ENCODE measurements at places on chromosomes 16 and 17.

GRCh38 chr16:27362570-27363245 lies 39.3 kb upstream of the IL21R start:
- no peak for DNase-seq

DNA sequence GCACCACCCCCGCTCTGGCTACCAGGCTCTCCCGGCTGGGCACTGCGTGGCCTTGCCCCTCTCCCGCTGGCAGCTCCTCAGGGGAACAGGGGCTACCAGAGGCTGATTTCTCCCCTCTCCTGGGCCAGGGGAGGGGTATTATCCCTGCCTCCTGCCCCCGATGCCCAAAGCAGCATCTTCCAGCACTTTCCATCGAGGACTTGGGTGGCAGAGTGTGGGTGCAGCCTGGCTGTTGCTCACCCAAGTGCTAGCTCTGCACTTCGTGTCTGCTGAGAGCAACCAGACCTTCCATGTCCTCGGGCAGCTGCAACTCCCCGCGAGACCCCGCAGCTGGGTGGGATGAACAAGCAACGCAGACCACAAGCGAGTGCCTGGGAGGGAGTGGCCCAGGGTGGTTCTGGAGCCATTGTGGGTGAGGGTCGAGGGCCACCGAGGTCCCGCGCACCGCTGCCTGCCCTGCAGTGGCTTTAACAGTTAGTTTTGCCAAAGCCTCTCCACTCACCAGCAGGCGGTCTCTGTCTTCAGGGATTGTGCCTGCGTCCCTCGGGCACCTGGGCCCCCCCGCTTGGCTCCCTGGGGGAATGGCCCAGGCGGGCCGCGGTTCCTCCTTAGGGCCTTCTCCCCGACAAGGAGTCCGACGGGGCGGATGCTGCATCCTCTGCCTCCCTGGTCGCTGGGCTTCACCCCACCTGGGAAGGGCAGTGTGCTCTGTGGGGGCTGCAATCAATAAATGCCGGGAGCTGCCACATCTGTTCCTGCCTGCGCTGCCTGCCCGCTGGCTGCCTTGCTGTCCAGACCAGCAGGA lies 8.4 kb downstream of the SLC25A10 start:
- no peak for DNase-seq

DNA sequence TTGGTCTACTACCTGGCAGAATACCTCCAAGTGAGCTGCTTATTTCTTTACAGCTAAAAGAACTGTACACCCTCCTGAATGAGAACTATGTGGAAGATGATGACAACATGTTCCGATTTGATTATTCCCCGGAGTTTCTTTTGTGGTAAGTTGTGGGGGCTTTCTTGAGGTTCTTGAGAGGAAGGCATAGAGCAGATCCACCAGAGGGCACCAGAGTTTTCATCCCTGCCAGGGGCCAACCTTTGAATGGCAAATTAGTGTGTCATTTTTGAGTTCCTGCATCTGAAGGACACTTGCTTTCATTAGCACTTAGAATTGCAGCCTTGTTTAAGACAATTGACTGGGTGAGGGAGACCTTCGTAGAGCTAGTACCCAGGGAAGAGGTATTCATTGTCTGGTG lies 35.0 kb downstream of the NMT1 start:
- no peak for DNase-seq

DNA sequence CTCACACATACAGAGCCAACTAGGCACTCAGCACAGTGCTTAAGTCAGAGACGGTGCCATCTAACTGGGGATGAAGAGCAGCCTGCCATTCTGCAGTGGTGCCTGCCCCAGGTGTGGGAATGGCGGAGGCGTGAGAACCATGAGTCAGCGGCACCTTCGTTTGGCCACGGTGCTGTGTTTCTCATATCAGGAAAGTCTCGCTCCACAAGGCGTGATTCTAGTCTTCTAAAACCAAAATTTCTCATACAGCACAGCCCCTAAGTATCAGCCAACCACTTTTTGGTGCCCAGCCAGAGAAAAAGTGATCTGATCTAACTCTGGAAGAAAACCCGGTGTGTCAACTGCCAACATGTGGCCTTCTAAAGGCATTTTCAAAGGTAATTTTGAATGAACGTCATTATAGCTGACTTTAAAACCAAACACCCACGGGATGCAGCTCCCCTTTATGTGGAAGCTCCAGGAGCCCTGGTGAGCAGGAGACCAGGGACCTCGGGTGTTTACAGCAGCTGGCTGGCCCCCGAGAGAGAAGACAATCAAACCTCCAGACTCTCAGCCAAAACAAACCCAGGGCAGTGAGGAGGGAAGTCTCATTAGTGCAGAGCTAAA lies 54.6 kb downstream of the ABCC12 start:
- no peak for DNase-seq

DNA sequence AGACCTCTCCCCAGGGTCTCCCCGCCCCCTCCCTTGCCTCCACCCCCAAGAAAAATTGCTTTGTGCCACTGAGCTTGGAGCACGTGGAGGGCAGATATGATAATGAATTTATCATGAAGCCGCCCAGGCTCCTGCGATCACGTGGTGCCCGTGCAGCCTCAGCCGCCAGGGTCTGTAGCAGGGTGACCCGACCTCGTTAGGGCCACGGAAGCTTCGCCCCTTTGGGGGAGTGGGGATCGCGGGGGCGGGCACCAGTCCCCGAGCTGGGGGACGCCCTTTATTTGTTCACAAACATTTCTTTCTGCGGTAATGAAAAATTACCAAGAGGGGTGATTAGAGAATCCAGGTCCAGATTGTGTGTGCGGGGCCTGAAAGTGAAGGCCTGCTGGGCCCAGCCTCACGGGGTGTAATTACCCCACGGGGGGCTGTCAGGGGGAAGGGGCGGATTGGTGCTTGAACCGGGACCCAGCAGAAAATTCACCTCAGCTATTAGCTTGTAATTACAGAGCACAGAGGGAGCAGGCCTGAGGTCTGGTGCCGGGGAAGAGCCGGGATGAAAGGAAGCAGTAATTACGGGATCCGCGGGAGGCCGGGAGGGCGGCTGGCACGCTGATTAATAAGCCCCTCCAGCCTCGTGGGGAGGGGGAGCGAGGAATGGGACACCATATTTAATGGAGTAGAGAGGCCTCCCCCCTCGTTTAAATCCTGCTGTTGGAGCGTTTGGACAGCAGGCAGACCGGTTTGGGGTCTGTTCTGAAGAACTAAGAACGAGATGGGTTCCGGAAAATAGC lies 13.3 kb downstream of the GSE1 start:
- DNase-seq = no peak

DNA sequence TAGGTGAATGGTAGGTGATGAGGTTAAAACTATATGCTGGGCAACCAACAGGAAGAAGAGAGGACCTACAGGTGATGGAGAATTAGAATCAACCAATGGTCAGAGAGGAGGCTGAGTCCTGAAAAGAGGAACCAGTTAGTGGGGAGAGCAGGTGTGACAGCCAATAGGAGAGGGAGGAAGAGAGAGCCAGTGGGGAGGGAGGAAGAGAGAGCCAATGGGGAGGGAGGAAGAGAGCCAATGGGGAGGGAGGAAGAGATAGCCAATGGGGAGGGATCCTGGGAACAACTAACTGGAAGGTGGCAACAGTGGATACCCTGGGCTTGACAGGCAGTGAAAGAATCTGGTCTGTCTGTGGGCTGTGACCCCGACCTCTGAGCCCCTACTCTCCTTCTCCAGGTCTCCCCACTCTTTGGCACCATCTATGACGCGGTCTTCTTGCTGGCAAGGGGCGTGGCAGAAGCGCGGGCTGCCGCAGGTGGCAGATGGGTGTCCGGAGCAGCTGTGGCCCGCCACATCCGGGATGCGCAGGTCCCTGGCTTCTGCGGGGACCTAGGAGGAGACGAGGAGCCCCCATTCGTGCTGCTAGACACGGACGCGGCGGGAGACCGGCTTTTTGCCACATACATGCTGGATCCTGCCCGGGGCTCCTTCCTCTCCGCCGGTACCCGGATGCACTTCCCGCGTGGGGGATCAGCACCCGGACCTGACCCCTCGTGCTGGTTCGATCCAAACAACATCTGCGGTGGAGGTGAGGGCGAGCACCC lies 3.7 kb downstream of the GUCY2D start:
- no peak for DNase-seq

GRCh38 chr16:6726621-6727020 lies 606.0 kb upstream of the RBFOX1 start:
- DNase-seq = no peak

DNA sequence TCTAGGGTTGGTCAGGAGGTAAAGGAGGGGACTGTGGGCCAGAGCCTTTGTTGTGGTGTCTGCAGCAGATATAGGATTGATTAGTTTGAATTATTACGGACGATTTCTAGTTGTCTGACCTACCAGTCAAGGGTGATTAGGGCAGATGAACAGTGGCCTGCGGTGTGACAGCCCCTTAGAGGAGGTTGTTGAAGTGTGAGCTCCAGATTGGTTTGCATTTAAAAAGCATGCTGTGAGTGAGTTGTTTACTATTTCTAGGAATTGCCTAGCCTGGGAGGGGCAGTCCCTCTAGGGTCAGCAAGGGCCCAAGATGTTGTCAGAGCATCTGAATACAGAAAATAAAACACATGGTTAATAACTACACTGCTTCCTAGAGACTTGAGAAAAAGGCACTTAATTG lies 108.8 kb downstream of the ARHGAP44 start:
- no peak for DNase-seq

DNA sequence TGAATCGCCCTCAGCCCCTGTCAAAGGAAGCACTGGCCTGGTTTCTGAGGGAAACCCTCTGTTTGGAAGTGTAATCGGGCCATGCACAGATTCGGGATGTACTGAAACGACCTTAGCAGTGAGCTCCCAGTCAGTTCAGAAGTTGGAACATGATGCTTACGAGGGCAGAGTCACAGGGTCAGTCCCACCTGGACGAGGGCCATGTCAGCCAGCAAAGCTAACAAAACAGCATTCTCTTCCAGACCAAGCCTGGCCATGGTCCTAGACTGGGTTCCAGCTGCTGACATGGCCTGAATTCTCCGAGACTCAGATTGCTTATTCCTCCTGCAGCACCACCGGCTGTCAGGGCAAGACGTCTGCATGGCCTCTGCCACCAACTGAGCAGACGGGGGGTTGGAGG lies 192.2 kb upstream of the WSCD1 start:
- no peak for DNase-seq

- no peak for DNase-seq
Observed at GRCh38 chr17:69050999-69051775, 9.5 kb downstream of the ABCA9 start.

DNA sequence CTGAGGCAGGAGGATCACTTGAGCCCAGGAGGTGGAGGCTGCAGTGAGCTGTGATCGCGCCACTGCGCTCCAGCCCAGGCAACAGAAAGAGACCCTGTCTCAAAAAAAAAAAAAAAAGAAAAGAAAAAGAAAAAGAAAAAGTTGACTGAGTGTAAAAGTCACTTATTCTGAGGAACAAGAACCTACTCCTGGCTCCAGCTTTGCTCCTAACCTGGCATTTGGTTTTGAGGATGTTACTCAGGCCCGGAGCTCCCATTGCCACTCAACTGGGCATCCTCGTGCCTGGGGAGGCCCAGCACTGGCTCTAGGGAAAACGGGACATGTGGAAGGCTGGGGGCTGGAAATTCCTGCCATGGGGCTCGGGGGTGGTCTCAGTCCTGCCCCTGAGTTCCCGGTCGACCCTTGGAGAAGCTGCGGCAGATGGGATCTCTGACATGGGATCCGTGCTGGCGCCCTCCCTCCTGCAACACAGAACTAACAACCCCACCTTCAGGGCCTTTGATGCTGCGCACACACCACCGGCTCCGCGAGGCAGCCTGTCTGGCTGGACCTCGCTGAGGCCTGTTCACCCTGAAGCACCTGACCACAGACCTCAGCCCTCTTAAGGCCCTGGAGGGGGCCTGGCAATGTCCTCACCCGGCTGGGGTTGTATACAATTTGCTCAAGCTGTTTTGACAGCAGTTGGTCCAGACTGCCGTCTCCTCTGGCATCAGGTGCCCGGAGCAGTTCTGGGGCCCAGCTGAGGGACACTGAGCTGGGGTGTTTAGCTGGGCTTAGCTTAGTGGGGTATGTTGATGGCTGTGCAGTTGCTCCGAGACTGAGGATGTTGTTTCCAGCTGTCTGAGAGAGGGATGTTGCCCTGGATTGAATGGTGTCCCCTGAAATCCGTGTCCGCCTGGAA lies 12.3 kb downstream of the CD7 start:
- DNase-seq = peak; percentile 50

DNA sequence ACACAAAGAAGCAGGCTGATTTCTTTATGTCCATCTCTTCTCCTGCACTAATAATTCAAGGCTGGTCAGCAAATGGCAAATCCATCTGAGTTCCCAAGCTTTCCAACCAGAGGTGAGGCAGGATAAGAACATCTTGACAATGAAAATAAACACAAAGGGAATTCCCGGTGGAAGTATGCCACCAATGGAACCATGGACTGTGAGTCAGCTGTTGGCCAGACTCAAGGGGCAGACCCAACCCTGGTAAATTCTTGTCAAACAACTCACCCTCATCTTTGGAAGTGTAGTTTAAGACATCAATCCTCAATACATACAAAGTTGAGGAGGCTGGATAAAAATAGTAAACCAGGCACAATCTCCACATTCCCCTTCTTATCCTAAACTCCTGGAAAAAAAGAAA lies 74.3 kb upstream of the CES5A start:
- no peak for DNase-seq

DNA sequence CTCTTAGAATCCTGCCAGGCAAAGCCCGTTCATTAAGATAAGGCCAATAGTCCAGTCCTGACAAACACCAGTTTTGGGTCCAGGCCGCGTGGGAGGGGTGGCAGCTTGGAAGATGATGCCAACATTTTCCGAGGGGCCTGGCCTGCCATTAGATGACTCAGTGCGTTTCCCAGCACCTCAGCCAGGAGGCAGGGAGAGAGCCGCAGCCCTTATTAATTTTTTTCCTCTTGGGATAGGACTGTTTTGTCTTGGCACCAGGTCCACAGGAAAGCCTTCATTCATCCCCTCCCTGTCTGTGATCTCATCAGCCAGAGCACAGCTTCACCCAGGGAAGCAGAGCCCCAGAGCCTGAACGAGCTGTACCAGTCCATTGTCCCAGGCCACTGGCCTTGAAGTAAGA lies 4.7 kb upstream of the NDEL1 start:
- no peak for DNase-seq

DNA sequence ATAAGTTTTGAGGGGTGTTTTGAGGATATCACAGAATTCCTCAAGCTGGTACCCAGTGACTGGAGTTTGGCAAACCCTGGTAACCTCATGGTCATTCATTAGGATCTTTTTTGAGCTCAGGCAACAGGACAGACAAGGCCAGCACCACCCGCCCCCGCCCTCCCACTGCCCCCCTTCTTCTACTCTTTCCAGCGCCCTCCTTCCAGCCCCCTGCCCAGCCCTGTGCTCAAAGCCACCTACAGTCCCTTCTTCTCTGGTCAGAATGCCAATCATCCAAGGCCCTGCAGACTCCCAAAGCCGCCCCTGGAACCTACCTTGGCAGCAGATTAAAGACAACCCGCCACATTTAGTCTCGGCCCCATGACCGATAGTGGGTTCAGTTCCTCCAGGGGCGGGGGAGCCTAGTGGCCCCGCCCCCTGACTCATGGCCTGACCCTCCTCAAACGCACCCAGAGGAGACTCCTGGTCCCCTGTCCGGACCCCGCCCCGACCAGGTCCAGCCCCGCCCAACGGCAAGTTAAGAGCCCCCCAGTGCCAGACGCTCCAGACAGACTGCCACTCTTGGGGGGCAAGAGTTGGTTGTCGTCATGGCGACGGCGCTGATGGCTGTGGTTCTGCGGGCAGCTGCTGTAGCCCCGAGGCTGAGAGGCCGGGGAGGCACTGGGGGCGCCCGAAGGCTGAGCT lies at the start of gene NAGS:
TSS of gene NAGS (plus strand) at position 546 of the 684 bp plus-strand sequence. CDS start at position 588, 42 bp downstream.
- DNase-seq = no peak

All from NCI-H1417 (cell line).